AG04450 (cell line): ENCODE measurements at places on chromosomes 7 and 10. TPM values are rescaled to one million over a fixed set of nuclear protein-coding genes. Genes with fewer than 3 reads are reported as not detected.

Gene CRPPA
- 0.92 and 1.1 TPM in 2 replicates for polyA plus RNA-seq

DNA sequence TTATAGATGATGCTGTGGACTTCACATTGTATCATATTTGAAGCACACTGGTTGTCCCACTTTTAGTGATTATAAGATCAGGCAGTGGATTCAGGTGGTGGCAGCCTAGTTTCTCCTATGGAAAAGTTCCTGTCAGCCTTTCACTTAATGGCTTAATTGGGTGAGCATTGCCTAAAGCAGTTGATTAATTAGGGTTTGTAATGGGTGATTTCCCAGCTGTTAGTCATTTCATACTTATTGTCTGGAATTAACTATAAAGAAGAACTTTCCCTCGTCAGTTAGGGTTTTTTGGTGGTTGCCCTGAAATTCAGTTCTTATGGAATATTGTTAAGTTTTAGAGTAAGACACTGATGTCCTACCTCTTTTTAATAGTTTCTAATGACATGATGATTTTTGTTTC lies 78.8 kb downstream of the SLC25A40 start:
- DNase-seq, result no peak

DNA sequence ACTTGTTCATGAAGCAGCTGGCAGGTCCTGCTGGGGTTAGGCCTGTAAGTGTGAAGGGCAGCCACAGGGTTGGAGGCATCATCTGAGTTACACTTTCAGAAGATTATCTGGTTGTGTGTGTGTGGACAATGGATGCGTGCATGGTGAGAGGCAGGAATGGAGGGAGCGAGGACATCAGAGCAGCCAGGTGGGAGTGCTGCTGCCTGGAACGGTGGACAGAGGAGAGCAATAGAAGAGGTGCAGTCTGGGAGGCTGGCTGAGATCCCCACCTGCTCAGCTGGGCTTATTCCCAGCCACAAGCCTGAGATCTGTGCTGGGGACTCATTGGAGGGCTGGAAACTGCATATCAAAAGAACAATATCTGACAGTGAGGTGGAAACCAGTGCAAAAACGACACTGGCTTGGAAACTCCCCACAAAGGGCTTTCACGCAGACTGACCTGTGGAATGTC lies 17.9 kb downstream of the ZNF488 start:
- DNase-seq, result no peak

- no peak for DNase-seq
Observed at GRCh38 chr7:84509522-84509921, 314.9 kb upstream of the SEMA3A start.

DNA sequence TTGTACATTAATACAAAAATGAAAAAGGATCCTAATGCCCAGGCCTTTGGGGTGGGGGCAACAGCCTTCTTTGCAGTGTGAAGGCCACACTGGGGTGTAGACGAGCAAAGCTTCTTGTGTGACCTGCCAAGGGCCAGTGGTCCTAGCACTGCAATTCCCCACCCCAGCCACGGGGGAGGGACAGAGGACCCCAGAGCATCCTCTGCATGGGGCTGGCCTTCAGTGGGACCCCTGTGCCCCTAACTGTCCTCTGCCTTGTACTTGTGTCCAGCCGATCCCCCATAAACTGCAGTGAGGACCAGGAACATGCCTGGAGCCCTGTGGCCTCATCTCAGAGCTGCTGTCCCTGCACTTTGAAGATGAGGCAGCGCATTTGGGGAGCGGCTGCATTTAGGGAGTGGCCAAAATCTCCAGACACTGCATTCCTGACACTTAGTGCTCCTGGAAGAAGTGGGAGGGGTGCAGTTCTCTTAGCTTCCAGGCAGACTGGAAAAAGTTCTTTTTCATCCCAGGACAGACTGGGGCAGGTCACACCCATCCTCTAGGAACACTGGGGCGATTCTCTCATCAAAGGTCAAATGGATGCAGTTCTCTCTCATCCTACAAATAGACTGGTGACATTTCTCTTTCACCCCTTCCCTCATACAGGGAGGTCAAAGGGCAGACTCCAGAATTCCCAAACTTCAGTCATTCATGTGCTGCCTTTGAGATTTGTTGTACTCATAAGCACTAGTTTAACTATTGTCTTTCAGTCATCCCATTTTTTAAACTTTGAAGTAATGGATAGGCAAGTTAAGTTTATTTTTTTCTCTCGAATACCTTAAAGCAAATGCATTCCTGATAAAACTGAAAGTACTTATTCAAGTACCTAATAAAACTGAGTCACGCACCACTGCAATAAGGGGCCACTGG lies 922 bp upstream of the MYO1G start:
- no peak for DNase-seq

DNA sequence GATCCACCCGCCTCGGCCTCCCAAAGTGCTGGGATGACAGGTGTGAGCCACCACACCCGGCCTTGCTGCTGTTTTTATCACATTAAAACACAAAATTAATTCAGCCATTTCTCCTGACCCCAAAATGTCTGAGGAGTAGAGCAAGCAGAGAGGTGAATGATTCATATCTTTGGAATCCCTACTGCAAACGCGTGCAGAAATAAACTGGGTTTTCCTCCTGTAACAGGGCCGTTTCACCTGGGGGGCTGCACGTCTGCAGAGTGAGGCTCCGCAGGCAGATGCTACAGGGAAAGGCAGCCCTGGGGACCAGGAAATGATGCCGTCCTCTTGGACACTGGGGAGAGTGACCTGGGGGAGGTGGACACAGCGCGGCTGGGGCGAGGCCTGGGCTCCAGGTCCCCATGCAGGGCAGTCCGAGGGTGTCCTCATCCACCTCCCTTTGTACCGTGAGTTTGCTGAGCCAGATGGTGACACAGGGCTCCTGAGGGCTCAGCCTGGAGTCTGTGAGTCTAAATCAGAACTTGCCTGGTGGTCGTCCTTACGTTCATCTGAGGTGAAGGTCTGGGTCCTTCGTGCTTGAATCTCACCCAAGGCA lies 41.9 kb downstream of the PDGFA start:
- DNase-seq, result no peak

GRCh38 chr10:129497013-129497412 lies 30.0 kb downstream of the MGMT start:
- no peak for DNase-seq

GRCh38 chr7:155327590-155328320 lies 30.1 kb downstream of the INSIG1 start:
- no peak for DNase-seq

DNA sequence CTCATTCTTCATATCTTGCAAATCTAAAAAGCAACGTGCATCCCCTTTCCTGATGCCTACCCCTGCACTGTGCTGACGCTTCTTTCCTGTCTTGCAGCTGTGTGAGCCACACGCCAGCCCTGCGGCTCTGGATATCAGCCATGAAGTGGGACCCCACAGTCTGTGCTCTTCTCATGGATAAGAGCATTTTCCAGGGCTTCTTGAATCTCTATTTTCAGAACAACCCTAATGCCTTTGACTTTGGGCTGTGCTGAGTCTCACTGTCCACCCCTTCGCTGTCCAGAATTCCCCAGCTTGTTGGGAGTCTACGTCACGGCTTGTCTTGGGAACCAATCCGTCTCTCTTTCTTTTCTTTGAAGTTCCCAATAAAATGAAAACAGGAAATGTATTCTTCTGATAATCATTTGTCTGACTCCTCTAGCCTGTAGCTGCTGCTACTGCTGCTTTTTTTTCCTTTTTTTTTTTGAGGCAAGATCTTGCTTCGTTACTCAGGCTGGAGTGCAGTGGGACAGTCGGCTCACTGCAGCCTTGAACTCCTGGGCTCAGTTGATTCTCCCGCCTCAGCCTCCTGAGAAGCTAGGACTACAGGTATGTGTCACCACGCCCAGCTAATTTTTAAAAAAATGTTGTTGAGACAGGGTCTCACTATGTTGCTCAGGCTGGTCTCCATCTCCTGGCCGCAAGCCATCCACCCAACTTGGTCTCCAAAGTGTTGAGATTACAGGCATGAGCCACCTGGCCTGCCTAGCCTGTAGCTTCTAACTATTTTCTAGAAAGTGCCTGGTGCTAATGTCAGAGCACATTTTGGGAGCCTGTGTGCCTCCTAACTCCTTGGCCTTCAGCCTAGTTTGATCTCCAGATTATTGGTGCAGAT lies 30.3 kb downstream of the GSTO2 start:
- DNase-seq, result no peak

- no peak for DNase-seq
Observed at GRCh38 chr7:139111811-139112301, 2.3 kb upstream of the ZC3HAV1 start.

DNA sequence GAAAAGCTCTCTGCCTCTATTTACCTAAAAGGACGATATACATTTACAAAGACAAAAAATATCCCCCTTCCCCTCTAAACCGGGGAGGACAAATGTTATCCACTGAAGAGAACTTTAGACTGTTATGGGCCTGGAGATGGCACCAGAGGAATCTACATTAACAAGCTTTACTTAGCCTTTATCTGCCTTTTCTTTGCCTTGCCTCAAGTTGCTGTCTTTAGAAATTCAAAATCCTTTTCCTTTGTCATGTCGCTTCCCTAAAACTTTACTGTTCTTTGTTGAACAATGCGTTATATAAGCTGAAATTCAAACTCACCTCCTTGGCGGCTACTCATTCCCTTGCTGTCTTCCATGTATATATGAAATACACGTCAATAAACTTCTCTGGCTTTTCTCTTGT lies 405.0 kb downstream of the PCDH15 start:
- DNase-seq, result no peak

- no peak for DNase-seq
Observed at GRCh38 chr10:2326411-2326810, 589.1 kb upstream of the ADARB2 start.

DNA sequence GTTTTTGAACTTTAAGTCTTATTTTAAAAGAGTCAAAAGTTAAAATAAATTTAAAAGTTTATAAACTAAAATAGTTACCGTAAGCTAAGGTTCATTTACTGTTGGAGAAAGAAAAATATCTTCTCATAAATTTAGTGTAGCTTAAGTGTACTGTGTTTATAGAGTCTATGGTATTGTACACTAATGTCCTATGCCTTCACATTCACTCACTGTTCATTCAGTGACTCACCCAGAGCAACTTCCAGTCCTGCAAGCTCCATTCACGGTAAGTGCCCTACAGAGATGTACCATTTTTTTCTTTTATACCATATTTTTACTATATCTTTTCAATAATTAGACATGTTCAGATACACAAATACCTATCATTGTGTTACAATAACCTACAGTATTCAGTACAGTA lies 97.6 kb downstream of the PTN start:
- DNase-seq, result peak; percentile 4

Gene BTBD16
- not detected in 2 replicates for polyA plus RNA-seq

DNA sequence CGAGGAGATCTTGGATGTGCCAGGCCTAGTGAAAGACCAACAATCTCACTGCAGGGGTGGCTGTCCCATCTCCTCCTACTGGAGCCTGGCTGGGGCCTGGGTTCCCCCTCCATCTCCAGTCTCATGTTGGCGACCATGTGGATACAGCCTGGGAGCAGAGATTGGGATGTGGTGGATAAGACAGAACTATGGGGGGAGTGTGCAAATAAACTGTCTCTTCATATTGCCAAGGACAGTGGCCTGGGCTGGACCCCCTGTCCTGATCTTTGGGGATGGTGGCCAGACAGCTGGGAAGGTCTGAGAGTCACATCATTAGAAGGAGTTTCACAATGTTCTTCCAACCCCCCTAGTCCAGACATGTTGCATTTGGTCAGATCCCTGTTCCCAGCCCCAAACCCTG lies 5.8 kb upstream of the MINDY4 start:
- DNase-seq, result no peak

DNA sequence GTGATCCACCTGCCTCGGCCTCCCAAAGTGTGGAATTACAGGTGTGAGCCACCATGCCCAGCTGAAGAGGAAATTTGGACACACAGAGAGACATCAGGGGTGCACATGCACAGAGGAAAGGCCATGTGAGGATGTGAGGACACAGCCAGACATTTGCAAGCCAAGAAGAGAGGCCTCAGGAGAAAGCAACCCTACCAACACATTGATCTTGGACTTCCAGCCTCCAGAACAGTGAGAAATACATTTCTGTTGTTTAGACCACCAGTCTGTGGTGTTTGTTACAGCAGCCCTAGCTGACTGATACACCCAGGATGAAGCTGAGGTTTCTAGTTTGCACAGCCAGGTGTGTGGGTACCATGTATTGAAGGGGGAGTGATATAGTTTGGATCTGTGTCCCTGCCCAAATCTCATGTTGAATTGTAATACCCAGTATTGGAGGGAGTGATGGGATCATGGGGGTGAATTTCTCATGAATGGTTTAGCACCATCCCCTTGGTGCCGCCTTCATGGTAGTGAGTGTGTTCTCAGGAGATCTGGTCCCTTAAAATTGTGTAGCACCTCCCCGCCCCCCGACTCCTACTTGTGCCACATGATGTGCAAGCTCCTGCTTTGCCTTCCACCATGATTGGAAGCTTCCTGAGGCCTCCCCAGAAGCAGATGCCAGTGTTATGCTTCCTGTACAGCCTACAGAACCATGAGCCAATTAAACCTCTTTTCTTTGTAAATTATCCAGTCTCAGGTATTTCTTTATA lies 64.7 kb upstream of the DUSP5 start:
- no peak for DNase-seq

DNA sequence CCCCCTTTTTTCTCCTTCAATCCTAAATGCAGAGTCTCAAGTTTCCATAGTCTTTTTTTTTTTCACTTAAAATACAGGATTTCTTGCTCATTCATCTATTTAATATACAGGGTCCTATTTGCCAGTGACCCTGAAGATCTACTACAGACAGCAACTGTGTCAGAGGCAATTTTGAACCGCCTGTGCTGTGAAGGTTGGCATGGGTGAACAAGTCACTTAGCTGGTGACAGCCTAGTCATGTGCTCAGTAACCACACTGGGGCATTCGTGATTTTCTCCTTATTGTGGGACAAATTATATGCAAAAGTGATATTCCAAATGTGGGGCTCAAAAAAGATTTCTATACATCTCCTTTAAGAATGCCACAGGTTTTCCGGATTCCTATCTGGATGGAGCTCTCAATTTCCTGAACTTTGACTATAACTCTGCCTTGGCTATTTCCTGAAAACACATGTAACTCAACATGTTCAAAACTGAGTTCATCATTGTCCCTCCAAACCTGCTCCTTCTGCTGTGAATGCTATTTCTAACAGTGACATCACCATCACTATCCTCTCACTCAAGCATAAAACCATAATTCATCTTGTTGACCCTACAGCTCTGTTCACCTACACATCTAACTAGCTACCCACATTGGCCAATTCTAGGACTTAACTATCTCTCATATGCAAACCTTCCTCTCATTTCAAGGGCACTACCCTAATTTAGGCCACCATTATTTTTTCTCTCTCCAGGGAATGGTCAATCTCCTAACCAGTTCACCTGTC lies 36.7 kb downstream of the CDK6 start:
- DNase-seq, result no peak

- no peak for DNase-seq
Observed at GRCh38 chr10:33150146-33150545, 184.3 kb downstream of the NRP1 start.

GRCh38 chr10:130361351-130362105 lies 225.3 kb downstream of the GLRX3 start:
- no peak for DNase-seq

DNA sequence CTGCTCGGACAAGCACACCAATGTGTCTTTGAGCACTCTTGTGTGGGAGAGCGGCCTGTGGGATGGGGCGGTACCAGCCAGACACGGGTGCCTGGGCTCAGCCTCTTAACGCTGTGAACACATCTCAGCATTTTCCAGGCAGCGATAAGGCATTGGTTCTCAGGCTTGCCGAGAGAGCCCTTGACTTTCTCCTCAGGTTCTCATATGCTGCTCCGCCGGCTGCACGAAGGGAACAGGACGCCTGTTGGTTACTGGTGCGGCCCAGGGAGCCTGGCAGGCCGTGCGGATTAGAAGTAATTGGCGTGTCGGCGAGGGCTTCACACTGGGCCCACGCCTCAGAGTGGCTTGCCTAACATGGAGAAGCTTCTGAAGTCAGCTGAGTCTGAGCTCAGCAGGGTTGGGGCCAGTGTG lies 456.7 kb upstream of the FOXK1 start:
- DNase-seq, result no peak

Gene CCDC172
- not detected in 2 replicates for polyA plus RNA-seq
